ENCODE measurements at places on chromosomes 4 and X. TPM values are rescaled to one million over a fixed set of nuclear protein-coding genes. Genes with fewer than 3 reads are reported as not detected.

Gene SPRY1
- total RNA-seq: 39.7 TPM

GRCh38 chr4:8580321-8581093, at the start of gene GPR78:
TSS of gene GPR78 (plus strand) at chr4:8580392. CDS start at chr4:8580983, 591 bp downstream.
- DNase-seq: peak; percentile 43
- no peak within 1 kb of the TSS for H3K4me3 ChIP-seq
- H3K36me3 ChIP-seq: no peaks in the 10 kb centered on the region
- no peak within 1 kb of the TSS for H3K27ac ChIP-seq

DNA sequence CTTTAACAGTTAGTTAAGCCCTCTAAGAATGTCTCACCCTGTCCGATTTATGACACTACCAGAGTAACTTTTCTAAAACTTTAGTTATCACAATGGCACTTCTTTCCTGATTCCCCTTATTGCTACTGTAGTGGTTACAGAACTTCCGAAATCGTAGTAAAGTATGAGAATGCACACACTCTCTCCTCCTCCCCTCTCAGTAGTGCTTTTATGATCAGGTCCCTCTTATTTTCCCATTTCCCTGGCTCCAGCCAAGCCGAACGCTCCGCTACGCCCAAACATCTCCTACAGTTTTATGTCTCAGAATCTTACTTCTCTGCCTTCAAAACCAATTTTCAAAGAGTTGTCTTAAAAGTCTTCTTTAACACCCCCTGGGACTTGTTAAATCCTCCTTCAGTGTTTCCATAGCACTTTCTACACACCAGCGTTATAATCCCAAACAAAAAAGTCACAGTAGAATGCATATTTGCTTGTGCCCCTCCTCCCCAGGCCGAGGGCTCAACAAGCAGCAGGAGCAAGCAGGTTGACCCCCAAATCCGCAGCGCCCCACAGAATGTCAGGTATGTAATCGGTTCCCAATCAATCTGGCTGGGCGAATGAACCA, 671 bp downstream of the HPF1 start:
- peaks cover 15% of the 10 kb centered on the region for H3K36me3 ChIP-seq
- peaks cover 28% of the 10 kb centered on the region for H3K4me1 ChIP-seq
- H3K27me3 ChIP-seq: no peaks in the 10 kb centered on the region
- no peak for DNase-seq
- peak overlapping the region; percentile 84 for H3K4me3 ChIP-seq
- peak overlapping the region; percentile 77 for H3K27ac ChIP-seq

DNA sequence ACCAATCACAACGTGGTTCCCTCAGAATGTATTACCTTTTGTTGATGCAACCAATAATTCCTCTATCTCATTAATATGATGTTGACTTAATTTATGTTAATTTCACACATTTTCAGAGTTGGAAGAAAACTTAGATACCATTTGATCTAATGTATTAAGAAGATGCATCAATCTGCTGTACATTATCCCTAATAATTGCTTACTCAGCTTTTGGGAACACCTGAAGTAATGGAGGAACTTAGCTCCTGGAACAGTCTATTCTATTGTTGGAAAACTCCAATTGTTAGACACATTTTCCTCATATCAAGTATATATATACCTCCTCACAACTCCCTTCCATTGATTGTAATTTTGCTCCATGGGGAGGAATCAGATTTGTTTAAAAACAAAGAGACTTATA, 38.9 kb downstream of the ZDHHC15 start:
- H3K4me3 ChIP-seq: no peak overlapping the region
- H3K27me3 ChIP-seq: no peaks in the 10 kb centered on the region
- no peak for DNase-seq
- no peaks in the 10 kb centered on the region for H3K4me1 ChIP-seq
- no peaks in the 10 kb centered on the region for H3K36me3 ChIP-seq

DNA sequence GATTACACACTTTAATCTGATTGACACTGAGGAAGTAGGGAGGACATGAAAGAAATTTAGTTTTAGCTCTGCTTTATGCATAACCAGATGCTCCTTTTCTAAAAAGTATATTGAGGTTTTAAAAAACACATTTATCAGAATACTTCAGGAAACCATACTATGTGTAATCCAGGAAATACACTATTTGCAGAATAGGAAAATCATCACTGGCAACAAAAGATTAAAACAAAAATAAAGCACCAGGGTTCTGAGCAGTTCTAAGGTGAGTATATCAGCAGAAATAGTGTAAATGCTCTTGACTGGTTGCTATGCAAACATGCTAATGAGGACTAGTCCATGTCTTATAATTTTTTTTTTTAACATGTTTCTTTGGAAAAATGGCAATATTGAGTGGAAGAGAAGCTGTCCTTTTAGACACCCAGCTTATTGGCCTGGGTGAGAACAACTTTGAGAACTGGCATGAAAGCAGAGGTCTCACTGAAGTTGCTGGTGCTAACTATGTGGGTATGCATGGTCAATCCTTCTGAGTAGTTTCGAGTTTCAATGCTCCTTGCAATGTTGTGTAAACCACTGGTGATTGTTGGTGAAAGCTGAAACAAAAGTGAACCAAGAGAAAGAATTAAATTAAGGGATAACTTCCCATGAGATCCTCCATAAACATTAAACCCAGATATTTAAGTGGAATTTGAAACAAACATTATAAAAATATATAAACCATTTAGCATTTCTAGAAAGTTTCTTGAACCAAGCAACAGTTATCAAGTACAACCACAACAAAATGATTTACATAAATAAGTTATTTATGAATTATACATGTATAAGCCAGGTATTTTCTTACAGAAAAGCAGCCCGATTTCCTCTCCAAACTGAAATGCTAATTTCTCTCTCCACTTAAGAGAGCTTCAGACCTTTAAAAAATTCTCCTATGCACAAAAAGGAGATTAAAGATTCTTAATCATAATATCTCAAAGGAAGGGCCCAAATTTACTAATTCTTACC, 20.4 kb upstream of the SCD5 start:
- H3K4me1 ChIP-seq: no peaks in the 10 kb centered on the region
- no peak for DNase-seq
- H3K4me3 ChIP-seq: no peak overlapping the region
- H3K27ac ChIP-seq: no peak overlapping the region

Gene GPR82
- 0.19 TPM for total RNA-seq

Gene INTU
- 5.2 TPM for total RNA-seq
